Activated CD4-positive, alpha-beta T cell treated with anti-CD3 and anti-CD28 coated beads for 36 hours (primary cell): ENCODE measurements at places on chromosomes 12 and 14.
A peak's percentile ranks its signal among the peaks of the same experiment; 100 is the strongest.

GRCh38 chr12:105910030-105910429 lies 228.7 kb downstream of the NUAK1 start:
- DNase-seq = no peak

DNA sequence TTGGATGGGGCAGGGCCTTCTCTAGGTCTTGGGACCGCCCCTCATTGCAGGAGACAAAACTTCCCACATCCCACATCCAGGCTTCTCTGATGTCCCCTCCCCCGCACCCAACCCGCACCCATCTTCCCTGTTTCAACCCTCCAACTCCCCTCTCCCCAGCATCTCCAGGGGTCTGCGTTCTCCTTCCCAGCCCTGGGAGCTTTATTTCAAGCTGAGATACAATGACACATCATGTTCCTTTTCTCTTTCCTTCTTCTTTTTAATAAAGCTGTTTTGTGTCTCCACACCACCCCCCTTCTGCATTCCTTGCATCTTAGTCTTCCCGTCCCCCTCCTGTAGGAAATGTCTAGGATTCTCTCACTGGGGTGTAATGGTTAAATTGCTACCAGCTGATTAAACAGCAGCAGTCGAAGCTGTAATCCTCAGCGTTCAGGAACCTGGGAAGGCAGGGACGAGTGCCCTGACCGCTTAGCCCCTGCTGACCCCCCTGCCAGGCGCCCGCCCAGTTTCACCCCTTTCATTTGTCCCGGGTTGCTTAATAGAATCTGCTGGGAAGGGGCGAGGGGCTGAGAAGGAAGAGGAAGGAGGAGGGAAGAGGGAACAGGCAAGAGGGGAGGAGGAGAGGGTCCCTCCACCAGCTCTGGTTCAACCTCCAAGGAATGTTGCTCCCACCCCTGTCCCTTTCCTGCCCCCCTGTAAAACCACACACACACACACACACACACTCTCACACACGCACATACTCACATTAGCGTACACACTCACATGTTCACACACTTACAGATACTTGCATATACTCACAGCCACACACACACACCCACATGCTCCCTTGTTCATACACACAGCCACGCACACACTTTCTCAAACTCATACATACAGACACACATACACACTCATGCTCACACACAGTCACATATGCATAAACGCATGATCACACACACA lies 104.5 kb upstream of the MED13L start:
- DNase-seq = no peak

DNA sequence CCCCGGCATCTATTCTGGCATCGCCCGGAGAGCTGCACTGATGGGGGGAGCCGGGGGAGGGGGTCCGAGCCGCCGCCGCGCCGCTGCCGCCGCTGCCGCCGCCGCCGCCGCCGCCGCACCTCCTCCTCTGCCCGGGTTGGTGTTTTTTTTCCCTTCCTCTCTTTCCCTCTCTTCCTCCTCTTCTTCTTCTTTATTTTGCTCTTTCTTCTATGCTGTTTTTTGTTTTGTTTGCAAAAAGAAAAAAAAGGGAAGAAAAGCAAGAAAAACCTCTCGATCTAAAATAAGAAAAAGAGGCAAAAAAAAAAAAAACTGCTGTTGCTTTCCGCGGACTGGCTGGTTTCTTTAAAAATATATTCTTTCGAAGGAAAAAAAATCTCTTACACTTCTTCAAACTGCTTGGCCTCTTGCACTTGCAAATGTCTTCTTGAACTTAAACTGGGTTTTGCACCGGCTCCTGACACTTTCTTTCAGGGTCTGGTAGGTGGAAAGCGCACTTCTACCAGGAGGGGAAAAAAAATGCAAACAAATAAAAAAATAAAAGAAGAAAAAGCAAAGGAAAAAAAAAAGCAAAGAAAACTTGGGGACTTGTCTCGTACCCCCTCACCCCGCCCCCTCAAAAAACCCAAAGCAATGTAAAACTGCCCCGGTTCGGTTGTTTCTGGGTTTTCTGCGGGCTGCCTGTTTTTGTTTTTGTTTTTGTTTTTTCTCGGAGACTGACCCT lies 616 bp downstream of the BCL11B start:
- no peak for DNase-seq

GRCh38 chr14:65213316-65213715 lies 111.0 kb upstream of the MAX start:
- DNase-seq = no peak

- DNase-seq = no peak
These were observed 7.9 kb downstream of the DYNC1H1 start for GRCh38 chr14:101972126-101972866.

DNA sequence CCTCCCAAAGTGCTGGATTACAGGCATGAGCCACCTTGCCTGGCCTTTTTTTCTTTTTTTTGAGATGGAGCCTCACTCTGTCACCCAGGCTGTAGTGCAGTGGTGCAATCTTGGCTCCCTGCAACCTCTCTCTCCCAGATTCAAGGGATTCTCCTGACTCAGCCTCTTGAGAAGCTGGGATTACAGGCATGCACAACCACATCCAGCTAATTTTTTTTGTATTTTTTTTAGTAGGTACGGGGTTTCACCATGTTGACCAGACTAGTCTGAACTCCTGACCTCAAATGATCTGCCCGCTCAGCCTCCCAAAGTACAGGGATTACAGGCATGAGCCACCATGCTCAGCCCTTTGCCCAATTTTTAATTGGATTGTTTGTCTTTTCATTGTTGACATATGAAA lies 58.0 kb downstream of the SINHCAF start:
- no peak for DNase-seq

DNA sequence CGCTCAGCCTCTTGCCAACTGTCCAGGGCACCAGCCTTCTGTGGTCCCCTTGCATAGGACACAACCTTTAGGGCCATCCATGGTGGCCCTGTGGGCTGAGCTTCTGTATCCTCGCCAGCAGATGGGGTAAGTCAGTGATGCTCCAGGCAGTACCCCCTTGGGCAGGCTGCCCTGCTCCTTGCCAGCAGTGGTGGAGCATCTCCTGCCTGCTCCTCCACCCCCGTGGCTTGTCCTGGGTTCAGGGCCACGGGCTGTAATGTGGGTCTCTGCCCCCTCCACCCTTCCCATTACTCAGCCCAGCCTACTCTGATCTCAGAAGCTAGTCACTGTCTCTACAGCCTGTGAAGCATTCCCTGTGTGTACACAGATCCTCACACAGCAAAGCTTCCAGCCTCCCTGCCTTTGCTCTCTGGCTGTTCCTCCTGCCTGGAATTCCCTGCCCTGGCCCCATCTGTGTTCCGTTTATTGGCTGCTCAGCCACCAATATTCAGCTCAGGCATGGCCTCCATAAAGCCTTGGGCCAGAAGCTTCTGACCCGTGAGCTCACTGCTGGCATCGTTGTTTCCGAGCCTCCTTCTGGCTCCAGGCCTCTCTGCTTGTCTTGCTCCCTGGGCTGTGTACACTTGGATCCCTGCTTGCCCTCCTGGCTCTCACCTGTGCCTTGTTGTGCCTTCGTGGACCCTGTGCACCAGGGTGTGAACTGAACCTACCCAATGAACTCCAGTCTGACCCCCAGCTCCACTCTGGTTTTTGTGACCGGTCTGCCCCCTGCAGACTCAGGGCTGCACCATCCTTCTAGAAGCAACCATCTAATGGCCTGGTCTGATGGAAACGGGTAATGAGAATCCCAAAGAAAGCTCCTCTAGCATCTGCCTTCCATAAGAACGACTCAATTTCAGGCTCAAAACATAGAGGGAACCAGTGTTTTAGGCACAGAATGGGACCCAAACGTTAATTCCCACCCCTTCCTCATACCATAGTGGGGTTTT lies 177.0 kb upstream of the PRMT8 start:
- DNase-seq = peak; percentile 44

GRCh38 chr12:49283541-49284429 lies 11.2 kb upstream of the PRPH start:
- no peak for DNase-seq

DNA sequence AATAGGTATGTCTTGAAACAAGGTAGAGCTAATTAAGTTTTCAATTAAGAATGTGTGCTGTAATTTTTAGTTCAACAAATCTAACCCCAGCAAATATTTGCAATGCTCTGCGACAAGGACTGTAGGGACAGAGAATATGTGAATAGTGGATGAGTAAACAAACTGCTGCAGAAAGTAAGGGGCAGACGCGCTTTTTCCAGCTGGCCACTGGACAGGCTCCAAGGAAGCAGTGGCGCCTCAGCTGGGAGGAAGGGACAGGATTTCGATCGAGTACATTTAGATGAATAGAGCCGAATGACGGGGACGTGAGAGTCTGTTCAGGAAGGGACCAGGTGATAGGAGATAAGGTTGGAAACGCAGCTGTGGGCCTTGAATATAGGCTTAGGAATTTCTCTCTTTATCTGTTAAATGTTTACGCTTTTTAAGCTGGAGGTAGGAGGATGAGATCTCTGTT lies 69.3 kb downstream of the ELK3 start:
- DNase-seq = no peak

DNA sequence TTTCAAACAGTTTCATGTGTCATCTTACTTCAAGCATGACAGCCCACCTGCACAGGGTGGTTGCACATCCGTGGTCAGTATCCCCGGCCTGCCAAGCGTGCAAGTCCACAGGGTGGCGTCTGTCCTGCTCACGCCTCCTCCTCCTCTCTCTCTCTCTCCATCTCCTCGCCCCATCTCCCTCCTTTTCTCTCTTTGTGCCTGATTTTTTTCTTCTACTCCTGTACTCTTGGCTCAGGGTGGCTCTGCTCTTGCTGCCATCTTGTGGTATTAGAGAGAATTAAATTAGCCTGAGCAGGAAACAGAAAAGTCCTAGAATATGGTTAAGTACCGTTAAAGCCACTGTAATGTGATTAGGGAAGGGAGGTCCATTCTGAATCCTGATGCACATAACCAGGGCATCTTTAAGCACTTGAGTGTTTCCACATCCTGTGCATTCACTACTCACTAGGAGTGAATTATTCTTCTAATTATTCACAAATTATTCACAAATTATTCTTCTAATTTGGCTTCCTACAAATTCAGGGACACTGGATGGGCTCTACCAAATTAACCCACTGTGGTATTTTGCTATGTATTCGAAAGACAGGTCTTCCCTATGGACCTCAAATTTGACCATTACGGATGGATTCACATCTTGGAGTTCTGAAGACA lies 25.5 kb upstream of the DTX1 start:
- no peak for DNase-seq

DNA sequence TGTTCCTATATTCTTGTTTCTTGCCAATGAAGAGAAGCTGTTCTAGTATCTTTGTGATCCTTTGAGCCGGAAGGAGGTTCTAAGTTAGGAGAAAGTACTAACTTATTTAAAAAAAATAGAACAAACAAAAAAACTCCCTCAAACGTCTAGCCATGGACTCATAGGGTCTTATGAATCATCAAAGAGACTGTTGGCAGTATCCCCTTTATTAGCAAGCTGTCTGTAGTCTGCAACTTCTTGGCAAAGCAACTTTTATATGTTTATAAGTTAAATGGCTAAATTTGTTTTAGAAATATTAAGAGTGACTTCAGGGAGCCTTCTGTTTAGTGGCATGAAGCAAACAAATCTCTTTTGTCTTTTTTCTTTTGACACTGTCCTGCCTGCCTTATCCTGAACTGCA lies 291.9 kb downstream of the FUT8 start:
- DNase-seq = no peak

DNA sequence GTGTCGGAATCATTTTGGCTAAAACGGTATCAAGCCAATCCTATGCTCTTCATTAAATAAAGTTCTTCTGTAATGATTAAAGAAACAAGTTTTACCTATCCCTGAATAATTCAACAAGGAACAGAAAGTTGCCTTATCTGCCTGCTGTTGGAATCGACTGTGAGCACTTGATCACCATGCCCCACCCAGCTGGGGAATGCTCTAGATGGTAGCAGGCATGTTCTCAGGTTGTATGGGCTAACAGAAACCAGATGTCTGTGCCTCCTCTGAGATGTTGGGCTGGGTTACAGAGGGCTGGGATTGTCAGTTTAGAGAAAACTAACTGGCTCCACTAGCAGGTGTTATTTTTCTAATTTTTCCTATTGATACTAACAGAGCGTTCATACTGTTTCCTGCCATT lies 28.9 kb downstream of the RTRAF start:
- DNase-seq = no peak

DNA sequence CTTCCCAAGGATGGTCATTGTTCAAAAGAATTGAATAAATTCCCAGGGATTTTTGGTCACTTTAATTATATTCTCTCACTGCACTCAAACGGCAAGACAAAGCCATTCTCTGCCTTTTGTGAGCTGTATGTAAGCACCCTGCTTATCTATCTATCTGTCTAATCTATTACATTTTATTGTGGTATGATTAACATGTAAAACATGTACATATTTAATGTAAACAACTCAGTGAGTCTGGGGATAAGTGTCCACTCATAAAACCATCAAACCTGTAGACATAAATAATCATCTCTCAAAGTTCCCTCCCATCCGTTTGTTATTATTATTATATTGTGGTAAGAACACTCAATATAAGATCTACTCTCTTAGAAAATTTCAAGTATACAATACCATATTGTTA lies 167.1 kb downstream of the CAND1 start:
- DNase-seq = no peak
